Lower lobe of right lung (tissue), 2 donors: ENCODE measurements at places on chromosomes 5 and 9. TPM values are rescaled to one million over a fixed set of nuclear protein-coding genes. Genes with fewer than 3 reads are reported as not detected.

DNA sequence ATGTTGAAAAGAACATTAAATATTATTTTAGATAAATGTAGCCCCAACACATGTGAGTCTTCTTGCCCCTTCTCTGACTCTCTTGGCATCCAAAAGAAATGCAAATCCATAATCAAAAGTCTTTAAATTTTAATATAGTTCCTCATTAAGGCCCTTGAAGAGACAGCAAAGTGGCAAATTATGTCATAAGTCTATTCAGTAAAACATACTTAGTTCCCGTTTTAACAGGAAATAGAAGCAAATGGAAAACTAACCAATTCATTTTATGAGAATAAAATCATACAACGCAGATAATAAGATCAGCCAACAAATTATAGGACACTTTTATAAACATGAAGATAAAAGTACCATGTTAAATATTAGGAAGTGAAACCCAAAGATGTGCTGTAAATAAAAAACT is 20.1 kb upstream of the IFNB1 start:
- DNase-seq = no peak

DNA sequence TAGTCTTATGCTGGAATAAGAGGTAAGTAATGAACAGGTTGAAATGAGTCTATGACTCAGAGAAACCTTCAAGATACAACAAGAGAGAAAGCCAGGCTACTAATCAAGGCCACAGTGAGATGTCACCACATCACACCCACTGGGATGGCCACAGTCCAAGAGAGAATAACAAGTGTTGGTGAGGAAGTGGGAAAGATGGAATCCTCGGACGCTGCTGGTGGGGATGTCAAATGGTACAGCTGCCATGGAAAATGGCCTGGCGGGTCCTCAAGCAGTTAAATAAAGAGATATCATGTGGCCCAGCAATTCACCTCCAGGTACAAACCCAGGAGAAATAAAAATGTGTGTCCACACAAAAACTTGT is 41.9 kb upstream of the NEURL1B start:
- no peak for DNase-seq

Gene MAMDC2
- 35.1 TPM for total RNA-seq

- no peak for DNase-seq
Measured at GRCh38 chr5:24080046-24080445, 564.7 kb downstream of the CDH10 start.

Gene SH2D3C
- 59.4 TPM for total RNA-seq

DNA sequence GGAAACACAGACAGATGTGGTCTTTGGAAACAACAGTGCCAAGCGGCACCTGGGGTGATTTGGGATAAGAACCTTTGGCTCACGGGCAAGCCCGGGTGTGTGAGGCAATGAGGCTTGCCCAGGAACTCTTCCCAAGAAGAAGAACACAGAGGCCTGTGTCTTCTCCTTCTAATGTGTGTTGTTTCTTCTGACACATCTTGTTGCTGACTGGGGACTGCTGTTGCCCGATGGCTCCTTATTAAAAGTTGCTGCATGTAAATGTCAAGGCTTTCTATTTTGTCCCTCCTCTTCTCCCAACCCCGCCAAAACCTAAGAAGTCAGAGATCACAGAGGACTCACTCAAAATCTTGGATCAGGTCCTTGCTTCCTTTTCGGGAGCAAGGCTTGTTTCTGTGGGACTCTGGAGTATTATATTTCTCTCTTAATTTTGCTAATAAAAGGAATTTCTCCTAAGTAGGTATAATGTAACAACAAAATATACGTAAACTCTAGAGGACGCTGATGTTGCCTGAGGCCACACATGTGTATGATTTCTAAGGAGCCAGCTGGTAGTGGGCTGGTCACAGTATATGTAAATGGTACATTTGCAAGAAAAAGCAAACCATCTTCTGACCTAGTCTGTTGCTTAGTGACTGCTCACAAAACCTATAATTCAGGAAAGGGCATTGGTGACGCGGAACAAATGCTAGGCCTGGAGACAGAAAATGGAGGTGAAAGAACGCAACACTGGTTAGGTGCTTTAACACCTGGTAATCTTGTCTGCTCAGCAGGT is 232.5 kb downstream of the GADD45G start:
- DNase-seq = no peak

Gene PCDHA1
- not detected for total RNA-seq

DNA sequence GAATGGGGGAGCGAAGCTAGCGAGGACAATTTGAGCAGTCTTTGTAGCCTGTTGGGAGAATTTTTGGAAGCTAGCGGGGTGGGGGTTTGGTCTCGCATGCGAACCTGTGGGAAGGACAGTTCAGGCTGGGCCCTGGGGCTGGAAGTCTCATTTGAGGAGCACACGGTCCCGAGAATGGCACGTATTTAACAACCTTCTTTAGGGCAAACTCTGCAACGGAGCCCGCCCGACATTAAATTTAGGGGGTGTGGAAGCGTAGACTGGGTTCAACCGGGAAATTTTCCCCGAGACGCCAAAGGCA is 35.2 kb upstream of the NFIB start:
- no peak for DNase-seq

DNA sequence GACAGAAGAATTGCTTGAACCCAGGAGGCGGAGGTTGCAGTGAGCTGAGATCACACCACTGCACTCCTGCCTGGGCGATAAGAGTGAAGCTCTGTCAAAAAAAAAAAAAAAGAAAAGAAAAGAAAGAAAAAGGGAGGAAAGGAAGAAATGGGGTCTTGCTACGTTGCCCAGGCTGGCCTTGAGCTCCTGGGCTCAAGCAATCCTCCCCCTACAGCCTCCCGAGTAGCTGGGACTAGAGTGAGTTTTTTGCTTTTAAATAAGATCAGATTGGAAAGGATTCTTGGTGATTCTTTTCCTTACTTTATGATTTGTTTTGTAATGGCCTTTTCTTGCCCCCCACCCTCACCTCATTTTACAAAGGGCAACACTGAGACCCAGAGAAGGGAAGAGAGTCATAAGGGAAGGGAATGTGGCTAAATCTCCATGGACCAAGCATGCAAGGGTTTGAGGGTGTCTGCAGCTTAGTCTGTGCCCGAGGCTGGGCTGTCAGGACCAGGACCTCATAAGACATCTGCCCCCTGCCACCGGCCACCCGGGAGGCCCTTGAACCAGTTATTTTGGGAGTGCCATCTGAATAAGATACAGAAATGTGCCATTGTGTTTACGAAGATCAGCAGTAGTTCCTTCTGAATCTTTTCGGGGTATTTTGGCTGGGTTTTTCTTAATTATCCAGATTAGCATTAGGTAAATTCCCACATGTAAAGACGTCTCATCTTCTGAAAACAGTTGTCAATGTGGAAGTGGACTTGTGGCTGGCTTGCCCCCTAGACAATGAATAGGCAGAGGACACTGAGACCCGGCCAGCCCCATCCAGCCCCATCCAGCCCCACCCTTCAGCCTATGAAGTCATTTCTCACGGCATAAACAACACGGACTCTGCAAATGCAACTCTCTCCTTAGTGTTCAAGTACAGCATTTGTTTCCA is 44.5 kb upstream of the GRHPR start:
- no peak for DNase-seq

Gene SPATA31C1
- total RNA-seq = not detected

Gene TEX48
- not detected for total RNA-seq

GRCh38 chr9:130390986-130391385 is 53.8 kb upstream of the ASS1 start:
- no peak for DNase-seq

Gene TMEM215
- total RNA-seq = 0.09 TPM

Gene RNF44
- 55.1 TPM for total RNA-seq

Gene RMRP
- total RNA-seq = 24,340 TPM

GRCh38 chr5:96377167-96377566 is 55.9 kb downstream of the PCSK1 start:
- DNase-seq = no peak

DNA sequence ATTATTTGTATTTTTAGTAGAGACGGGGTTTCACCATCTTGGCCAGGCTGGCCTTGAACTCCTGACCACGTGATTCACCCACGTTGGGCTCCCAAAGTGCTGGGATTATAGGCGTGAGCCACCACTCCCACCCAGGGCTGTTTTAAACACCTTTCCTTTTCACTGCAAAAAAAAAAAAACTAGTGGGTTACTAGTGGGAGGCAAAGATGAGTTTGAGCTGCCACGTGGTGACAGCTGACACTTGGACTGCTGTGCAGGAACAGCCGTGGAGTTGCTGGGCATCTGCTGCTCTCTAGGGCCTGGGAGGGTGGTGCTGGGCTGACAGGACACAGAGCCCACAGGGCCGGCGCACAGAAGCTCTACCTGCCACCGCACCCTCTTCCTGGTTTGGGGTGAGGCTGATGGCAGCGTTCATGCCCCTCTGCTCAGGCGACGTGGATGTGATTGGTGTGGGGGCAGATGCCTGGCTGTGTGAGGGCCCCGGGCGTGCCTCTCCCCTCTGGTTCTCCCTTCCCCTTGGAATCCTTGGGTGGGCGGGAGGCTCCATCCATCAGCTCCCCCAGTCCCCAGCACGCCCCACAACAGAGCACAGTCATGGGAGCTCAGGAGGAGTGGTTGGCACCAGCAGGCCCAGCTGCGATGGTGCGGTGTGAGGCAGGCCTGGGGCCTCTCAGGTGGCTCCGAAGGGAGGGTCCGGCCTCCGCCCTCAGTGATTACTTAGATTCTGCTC is 16.9 kb downstream of the RABL6 start:
- no peak for DNase-seq

Gene ATG12
- 35.7 TPM for total RNA-seq

DNA sequence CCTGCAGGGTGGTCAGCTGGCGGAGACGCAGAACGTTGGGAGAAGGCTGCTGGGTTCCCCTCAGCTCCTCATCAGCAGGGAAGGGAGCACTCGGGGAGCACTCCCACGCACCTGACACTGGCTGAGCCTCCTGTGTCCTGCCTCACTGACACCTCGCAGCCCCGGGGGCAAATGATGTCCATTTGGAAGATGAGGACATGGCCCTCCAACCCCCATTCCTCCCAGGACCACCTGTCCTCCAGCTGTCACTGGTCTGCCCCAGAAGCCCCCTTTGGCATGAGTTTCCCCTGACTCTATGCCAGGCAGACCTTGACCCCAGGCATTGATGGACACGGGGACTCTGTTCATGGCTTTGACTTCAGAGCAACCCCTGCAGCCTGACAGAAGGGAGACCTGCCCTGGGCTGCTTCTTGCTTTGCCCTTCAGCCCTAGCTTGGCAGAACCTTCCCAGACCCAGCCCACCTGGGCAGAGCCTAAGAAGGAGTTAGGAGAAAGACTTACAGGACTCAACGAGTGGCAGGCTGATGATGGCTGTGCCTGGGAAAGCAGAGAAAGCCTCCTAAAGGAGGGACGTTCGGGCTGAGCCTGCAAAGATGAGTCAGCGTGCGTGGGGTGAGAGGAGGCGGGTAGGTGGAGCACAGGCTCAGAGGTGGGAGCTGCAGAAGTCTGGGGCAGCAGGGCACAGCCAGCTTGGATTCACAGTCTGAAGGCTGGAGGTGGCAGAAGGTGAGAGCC is 90.6 kb downstream of the LMX1B start:
- DNase-seq = peak; percentile 43

Gene MELK
- total RNA-seq = 1.7 TPM

DNA sequence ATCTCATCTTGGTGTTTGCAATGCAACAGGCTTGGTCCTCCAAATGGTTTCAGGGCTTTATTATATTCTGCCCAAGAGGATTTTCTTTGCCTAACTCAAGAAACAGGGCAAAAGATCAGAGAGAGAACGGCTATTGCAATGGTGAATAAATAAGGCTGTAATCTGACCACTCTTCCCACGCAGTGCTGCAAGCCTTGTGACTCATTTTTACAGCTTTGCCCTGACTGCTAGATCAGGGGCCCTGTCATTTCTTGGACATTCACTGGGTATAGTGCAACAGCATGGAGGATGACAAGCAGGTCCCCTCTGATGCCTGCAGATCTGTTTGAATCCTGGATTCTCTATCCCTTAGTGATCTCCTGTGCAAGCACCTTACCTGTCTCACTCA is 459.1 kb downstream of the EBF1 start:
- DNase-seq = no peak

Gene TMEM232
- total RNA-seq = 11.4 TPM
